ENCODE measurements at places on chromosomes 16 and 17.

GRCh38 chr16:11655655-11656054, 12.6 kb upstream of the SNN start:
- no peak for DNase-seq

DNA sequence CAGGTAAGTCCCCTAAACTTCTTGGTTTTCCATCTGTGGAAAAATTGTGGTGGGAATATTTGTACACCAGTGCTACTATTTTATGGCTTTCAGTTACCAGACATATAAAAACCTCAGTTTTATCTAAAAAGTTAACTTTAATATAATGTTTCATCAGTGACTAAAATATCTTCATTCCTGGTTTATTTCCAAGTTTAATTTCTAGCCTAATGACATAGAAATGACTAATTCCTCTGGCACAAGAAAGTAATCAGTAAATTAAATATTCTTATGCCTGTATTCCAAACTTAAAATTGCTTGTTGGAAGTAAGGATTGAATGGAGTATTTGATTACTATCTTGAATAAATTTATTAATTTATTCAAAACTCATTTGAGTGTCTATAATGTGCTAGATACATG, 757.0 kb downstream of the CDH11 start:
- no peak for DNase-seq

- no peak for DNase-seq
Observed at GRCh38 chr17:65509032-65509431, 52.4 kb downstream of the AXIN2 start.

DNA sequence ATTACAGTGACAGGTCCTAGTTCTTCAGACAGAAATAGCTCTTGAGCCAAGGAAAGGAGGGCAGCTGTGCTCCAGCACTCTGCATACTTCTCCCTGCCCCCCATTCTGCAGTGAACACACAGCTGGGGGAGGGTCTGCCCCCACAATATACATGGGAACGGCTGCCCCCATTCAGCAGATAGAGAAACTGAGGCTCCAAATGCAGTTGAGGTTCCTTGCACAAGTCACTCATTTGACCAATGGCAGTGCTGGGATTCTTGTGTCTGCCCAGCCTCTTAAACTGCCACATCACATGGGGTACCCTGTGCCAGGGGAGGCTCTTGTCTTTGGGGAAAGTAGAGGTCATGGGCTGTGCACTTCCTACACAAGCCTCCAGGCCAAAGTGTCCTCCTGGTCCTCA, 10.9 kb upstream of the PDP2 start:
- DNase-seq: no peak

GRCh38 chr16:59684911-59685310, 950.8 kb upstream of the GOT2 start:
- no peak for DNase-seq

GRCh38 chr16:69055008-69055407, 50.4 kb upstream of the HAS3 start:
- no peak for DNase-seq

GRCh38 chr17:79147746-79148506, 73.3 kb downstream of the ENGASE start:
- DNase-seq: no peak

GRCh38 chr16:70615945-70616344, 30.4 kb upstream of the IL34 start:
- no peak for DNase-seq

GRCh38 chr16:85754413-85754812, 3.5 kb upstream of the C16orf74 start:
- no peak for DNase-seq

DNA sequence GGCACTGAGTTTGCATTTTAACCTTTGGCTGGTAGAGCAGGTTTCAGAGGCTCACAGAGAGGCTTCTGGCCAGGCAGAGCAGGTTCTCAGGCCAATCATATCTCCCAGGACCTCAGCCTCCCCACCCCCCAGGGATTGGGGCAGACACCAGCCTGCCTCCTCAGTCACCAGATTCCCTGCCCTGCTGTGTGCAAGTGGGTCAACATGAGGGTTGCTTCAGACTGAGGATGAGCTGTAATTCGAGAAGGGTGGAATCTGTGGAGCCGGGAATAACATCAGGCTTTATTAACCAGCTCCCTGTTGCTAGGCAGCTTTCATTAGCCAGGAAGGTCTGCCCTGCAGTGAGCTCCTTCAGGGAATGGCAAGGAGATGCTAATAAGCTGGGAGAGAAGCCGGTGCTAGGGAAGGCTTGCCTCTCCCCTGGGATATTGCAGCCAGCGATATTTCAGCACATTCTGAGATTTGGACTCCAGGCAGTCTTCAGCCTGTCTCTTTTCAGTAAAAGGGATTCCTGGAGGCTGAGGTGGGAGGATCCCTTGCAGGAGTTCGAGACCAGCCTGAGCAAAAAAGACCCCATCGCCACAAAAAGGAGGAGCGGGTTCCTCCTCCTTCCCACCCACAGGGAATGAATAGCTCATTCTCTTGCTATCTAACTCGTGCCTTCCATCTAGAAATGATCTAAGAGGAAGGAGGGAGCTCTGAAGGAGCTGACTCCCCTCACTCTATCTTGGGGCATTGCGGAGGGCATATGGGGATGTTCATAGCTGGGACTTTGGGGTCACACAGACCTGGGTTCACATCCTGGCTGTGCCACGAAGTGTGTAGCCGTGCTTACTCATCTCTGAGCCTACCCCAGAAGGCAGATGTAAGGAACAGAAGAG, 10.7 kb downstream of the SGSM2 start:
- DNase-seq: no peak

- DNase-seq: no peak
Observed at GRCh38 chr16:30030011-30030685, 923 bp downstream of the TLCD3B start.

- no peak for DNase-seq
Observed at GRCh38 chr17:78329263-78330059, 30.4 kb downstream of the SOCS3 start.

DNA sequence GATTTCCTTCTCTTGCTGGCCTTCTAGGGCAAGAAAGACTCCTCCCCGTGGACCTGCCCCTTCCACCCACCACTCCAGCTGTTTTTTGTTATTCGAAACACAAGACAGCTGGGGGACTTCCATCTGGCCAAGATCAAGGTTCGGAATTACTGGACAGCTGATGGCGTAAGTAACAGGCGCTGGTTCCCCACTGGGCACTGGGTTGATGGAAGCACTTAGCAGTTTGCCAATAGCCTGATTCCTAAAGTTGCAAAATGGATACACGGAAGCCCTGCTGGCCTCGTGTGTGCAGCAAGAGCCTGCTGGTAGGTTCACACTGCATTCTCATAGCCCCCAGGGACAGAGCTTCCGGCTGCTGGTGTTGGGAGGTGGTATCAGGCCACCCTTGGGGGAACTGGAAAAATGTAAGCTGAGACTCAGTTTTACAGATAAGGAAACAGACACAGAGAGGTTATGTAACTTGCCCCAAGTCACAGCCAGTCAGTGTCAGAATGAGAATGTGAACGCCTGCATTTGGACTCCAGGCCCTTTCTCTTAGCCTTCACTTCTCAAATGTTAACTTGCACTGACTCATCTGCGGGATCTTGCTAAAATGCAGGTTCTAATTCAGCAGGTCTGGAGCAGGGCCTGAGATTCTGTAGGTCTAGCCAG, 171.7 kb downstream of the KATNIP start:
- no peak for DNase-seq

GRCh38 chr16:67865318-67865717, 7.5 kb upstream of the EDC4 start:
- DNase-seq: no peak

GRCh38 chr16:50293994-50294855, 27.9 kb downstream of the ADCY7 start:
- DNase-seq: no peak

- no peak for DNase-seq
Observed at GRCh38 chr17:77214328-77214727, 73.6 kb downstream of the SEC14L1 start.

GRCh38 chr16:83552228-83552627, 255.6 kb upstream of the HSBP1 start:
- no peak for DNase-seq

- DNase-seq: no peak
Observed at GRCh38 chr16:57915811-57916488, 55.0 kb downstream of the CNGB1 start.

- no peak for DNase-seq
Observed at GRCh38 chr17:32142857-32143526, 690 bp downstream of the RHOT1 start.

GRCh38 chr16:55906123-55906522, 30.9 kb upstream of the CES5A start:
- no peak for DNase-seq

- DNase-seq: no peak
Observed at GRCh38 chr16:65249768-65250167, 127.9 kb upstream of the CDH11 start.

GRCh38 chr17:59464246-59464645, 101.2 kb upstream of the DHX40 start:
- DNase-seq: no peak

- DNase-seq: no peak
Observed at GRCh38 chr16:20053336-20053735, 20.4 kb downstream of the GPR139 start.

- DNase-seq: peak; percentile 27
Observed at GRCh38 chr16:56191156-56191815, at the start of gene GNAO1. TSS of gene GNAO1 (plus strand) at chr16:56191489. CDS start at chr16:56192236, 747 bp downstream.

DNA sequence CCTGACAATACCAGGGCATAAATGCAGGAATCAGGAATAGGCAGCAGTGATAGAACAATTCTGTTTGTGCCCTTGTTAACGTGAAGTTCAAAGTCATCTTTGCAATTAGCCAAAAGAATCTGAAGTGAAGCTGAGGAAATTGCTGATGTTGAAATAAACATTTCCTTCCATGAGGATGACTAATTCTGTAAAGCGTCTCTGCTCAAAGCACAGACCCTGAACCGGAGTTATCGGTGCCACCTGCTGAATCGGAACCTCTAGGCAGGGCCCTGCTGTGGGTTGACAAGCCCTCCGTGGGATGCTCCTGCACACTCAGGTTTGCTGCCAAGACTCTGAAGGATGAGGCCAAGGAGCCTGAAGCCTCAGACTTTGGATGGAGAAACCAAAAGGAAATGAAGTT, 37.0 kb upstream of the CDH1 start:
- DNase-seq: no peak

DNA sequence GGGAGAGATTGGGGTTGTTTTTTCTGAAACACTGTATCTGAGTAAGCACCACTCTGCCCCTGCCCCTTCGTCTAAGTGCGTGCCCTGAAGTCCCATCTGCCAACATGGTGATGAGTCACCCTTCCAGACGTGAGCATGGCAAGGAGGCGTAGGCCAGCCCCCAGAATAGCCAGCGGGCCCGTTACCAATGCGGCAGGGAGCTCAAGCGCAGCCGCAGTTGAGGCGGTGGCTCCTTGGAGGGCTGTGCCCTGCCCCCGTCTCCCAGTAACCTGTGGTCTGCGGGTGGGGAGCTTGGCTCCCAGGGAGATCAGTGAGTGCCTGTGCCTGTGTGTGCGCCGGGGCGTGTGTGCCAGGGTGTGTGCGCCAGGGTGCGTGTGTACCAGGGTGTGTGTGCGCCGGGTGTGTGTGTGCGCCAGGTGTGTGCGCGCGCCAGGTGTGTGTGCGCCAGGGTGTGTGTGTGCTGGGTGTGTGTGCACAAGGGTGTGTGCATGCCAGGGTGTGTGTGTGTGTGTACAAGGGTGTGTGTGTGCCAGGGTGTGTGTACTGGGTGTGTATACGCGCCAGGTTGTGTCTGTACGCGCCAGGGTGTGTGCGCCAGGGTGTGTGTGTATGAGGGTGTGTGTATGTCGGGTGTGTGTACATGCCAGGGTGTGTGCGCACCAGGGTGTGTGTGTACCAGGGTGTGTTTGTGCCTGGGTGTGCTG, 98.6 kb upstream of the CHMP6 start:
- peak; percentile 30 for DNase-seq

DNA sequence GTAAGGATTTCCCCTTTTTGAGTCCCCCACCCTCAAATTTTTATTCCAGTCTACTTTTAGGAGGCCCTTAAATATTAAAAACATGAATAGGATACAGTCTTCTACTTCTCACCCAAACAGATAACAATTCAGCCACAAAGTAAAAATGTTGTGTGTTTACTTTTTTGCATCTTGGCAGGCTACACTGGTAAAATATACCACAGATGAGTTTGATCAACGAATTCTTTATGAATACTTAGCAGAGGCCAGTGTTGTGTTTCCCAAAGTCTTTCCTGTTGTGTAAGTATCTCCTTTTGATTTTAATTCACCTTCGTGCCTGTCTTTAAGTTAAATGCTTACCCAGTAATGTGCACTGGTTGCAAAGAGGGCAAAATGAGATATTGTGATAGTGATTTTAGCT, 34.4 kb upstream of the RAB11FIP4 start:
- DNase-seq: no peak

DNA sequence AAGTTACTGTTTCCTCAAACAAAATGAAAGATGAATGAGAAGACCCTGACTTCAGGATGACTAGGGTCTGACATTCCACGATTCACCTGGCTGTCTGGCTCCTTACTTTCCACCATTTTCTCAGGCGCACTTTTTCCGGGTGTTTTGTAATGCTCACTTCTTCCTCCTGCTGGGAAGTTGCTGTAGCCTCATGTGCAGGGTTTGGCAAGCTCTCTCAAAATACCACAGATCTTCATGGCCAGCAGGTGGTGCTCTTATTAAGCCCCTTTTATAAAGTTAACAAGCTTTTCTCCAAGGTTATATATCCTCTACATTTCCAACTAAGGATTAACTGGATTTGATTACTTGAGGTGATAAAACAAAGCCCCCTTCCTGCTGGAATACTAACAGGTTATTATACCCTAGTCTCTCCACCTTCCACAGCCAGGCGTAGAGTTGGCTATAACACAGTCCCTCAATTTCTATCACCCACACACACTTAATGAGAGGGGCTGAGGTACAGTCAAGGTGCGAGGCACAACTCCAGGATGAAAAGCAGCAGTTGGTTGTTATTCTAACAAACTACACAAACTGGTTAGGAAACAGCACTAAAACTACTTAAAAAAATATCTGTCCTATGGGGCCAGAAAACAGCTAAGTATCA, 45.4 kb downstream of the STH start:
- DNase-seq: peak; percentile 18

DNA sequence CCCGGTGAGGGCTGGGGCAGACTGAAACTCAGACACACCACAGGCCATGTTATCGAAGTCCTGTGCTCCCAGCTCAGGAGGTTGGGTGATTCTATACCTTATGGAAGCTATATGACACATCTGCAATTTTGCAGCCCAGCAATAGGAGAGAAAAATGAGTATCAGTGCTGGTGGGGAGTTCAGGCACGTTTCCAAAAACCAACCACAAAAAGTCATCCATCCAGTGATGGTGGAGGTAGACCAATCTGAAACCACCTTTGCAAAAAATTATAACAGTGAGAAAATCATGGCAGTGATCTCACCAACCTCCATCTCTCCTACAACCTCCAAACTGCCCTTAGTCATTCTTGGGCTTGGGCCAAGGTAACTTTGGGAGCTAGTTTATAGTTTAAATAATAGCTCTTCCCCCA, 327.9 kb downstream of the SLC39A11 start:
- DNase-seq: no peak

- no peak for DNase-seq
Observed at GRCh38 chr17:83190601-83191387, 111.4 kb downstream of the METRNL start.

DNA sequence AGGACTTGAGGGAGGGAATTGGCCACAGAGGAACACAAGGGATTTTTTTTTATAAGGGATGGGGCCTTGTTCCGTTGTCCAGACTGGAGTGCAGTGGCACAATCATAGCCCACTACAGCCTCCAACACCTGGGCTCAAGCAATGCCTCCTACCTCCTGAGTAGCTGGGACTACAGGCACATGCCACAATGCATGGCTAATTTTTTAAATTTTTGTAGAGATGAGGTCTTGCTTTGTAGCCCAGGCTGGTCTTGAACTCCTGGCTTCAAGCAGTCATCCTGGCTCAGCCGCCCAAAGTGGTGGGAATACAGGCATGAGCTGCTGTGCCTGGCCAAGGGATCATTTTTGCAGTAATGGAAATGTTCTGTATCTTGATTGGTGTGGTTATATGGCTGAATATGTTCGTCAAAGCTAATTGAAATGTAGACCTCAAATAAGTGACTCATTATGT, 56.9 kb downstream of the VMP1 start:
- DNase-seq: no peak

All from stimulated activated CD8-positive, alpha-beta memory T cell treated with anti-CD3 and anti-CD28 coated beads, Interleukin-2, amount 100 ng/mL, for 1 hour (primary cell).